ENCODE measurements at places on chromosomes 4 and X.

DNA sequence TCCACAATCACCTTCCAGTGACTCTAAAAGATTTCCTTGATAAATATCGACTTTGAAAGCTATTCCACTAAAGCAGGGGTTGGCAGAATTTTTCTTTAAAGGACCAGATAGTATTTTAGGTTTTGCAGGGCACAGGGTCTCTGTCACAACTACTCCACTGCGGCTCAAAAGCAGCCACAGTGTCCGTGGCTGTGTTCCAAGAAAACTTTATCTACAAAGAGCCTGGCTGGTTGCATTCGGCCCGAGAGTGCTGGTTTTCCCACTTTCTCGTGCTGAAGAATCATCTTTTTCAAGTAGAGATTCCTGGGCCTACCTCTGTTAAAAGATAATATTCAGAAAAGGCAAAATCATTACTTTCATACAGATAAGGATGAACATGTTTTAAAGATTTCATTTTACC lies 55.6 kb downstream of the TSPAN7 start:
- no peak for DNase-seq

- DNase-seq: no peak
These were observed 27.9 kb downstream of the PPARGC1A start for GRCh38 chr4:23861897-23862296.

DNA sequence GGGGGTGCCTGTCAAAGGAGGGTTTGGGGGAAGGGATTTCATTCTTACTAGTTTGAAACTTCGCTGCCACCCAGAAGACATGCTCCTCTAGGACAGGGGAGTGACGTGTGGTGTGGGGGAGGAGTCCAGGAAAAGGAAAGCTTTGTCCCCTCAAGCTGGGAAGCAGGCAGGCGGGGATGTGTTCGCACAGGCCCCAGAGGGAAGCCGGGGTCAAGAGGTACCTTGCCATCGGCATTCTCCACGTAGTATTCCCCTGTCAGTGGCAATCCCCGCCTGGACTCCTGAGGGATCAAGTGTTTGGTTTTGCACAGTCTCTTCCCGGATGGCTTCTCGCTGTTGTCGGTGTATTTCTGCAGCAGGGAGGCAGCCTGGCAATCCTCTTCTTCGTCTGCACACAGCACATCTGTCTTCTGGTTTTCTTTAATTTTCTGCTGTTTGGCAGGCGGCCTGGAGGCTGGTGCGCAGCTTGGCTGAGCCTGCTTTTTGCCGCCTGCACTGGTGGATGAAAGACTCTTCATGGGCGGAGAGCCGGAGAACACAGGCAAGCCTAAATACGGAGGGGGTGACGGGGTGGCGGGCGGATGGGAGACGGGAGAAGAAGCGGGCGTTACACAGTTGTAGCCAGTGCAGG lies 35.1 kb downstream of the BCOR start:
- DNase-seq: no peak

- no peak for DNase-seq
These were observed 126.1 kb downstream of the MGST2 start for GRCh38 chr4:139791681-139792080.

DNA sequence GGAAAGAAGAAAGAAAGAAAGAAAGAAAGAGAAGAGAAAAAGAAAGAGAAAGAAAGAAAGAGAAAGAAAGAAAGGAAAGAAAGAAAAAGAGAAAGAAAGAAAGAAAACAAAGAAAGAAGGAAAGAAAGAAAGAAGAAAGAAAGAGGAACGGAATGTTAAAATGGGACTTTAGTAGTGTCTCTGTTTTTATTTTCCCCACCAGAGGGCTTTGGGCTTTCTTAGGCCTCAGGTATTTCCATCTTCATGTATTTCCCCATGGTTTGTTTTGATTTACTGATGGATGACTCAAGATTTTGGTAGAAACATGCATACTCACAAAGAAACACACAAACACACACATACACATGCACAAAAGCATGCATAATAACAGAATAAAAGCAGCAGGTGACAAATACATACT lies 181.2 kb downstream of the AFF2 start:
- DNase-seq: no peak

- no peak for DNase-seq
These were observed 144.3 kb upstream of the NDST3 start for GRCh38 chr4:117889978-117890377.

DNA sequence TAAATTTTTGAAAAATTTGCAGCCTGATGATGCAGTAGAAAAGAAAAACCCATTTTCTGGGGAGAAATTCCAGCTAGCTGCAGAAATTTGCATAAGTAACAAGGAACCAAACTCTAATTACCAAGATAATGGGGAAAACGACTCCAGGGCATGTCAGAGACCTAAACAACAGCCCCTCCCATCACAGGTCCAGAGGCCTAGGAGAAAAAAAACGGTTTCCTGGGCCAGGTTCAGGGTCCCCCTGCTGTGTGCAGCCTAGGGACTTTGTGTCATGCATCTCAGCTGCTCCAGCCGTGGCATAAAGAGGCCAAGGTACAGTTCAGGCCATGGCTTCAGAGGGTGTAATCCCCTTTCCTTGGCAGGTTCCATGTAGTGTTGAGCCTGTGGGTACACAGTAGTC lies 733.7 kb upstream of the CT83 start:
- DNase-seq: no peak

DNA sequence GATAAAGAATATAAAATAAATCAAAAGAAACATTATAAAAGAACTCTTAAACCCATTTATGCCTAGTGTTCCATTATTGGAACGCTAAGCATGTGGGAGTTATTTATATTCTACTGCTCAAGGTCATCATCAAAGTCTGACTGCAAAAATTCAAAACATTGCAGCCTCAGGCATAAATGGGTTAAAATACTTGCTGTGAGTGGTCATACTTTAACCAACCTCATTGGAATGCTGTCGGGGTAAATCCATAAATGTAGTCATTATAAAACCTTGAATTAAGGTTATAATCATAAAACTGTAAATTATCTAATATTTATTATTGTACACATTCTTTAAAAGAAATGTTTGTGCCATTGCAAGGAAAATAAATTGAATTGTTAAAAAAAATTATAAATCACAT lies 55.0 kb downstream of the RPS6KA6 start:
- DNase-seq: no peak

- no peak for DNase-seq
These were observed 60.8 kb downstream of the PCDH18 start for GRCh38 chr4:137471461-137471860.

DNA sequence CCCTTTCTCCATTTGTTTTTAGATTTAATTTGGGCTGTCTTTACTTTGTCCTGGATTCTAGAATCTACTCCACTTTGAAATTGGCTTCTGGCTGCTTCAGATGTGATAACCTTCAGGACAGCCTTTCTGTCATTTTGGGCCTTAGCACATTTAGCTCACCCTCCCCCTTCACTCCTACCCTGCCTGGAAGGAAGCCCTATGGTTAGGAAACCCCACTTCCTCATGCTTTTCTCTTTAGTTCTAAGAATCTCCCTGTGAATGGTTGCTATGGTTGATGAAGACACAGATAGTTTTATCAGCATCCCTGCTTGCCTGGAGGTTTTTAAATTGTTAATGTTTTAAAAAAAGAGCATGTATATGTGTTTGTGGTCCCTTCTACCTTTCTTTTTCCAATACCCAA lies 100.7 kb upstream of the PTPN13 start:
- DNase-seq: no peak

GRCh38 chrX:78103001-78103622 lies 936 bp upstream of the PGK1 start:
- DNase-seq: no peak

DNA sequence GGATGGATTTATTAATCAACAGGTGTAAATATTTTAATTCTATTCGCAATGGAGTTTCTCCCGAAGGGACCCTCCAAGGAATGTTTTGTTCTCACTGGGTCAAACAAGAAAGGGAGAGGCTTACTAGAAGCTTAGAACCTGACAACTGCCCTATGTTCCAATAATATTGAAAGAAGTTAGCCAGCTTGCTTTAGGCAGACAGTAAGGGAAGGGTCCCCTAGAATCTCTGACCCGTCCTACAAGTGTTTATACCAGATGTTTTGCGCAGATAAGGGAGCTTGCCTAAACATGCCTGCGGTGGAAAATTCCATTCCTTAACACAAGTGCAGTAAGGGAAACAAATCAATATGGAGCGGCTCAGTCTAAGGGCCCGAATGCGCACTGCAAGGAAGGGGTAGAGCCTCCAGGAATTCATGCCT lies 17.7 kb downstream of the IL21 start:
- DNase-seq: no peak

DNA sequence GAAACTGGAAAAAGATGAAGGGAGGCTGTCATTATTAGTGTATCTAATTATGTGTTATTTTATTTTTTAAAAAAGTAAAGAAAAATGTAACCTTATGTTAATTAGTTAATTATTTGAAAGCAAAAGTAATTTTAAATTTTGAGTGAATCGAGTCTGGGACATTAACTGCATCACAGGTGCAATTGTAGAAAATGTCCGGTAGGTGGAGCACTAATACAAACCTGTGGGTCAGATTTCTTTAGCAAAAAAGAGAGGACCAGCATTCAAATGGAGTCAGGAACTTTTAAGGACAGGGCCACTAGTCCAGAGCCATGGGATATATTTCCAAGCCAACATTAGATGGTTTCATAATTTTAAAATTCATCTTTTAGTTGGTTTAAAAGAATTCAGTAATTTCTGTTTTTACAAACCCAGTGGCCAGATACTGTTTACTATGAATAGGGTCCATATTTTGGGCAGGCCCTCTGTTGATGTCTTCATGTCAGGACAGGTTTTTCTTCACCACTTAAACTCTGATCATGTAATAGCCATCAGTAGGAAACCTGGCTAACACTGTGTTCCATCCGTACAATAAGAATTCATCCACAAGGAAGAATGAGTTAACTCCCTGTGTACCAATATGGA lies 27.2 kb downstream of the BST1 start:
- no peak for DNase-seq

DNA sequence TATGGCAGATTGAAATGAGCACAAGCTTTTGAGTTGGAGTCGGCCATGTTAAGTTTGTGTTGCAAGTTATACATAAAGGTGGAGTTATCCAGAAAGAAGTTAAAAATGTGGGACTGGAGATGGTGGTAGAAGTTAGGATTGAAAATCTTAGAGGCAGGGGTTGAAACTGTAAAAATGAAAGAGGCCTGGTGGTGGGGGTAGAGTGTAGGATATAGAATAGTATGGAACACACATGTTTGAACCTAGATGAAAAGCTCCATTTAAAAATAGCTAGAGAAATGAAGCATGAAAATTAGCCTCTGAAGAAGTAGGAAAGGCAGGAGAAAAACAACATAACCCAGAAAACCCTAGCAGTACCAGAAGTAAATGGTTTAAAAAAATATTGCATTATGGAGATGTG lies 131.8 kb upstream of the ENPEP start:
- no peak for DNase-seq

- no peak for DNase-seq
These were observed 37.0 kb upstream of the ZBTB33 start for GRCh38 chrX:120213438-120214265.

DNA sequence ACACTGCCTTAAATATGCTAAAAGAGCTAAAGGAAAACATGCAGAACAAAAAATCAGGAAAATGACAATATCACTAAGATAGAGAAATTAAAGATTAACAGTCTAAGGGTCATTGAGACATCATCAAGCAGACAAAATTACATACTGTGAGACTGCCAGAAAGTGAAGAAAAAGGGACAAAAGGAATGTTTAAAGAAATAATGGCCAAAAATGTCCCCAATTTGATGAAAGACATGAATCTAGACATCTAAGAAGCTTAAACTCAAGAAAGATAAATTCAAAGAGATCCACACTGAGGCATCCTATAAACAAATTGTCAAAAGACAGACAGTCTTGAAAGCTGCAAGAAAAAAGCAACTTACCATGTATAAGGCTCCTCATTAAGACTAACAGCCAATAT lies 63.7 kb downstream of the OPHN1 start:
- no peak for DNase-seq

- DNase-seq: no peak
These were observed 25.4 kb downstream of the FGFBP1 start for GRCh38 chr4:15912961-15913630.

DNA sequence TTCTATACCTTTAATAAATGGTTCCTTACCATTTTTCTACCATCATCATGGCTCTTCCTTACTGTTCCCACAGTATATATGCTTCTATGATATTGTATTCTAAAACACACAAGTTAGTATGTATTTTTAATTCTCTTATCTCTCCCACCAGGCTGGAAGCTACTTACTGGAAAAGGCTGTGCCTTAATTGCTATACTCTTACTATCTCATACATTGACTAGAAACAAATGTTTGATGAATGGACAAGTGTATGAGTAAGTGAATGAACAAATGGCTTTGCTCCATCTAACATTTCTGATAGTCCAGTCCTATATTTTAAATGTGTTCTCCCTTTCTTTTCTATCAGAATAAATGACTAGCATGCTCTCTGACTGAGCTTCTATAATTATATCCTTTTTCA lies 320.8 kb upstream of the RASGEF1B start:
- no peak for DNase-seq

DNA sequence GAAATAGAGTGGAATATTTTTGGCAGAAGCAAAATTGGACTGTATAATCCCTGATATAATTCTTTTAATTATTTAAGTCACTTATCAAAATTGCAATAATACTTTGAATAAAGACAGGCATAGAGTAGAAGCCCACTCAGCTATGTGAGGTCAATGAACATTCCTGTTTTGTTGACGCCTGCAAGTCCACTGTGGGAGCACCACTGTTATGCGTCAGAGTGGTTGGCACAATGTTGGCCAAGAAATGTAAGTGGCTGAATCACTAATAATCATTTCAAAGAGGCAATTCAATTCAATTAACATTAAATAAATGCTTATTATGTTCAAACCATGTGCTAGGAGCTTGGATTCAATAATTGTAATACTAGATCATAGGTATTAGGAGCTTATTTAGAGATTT lies 221.0 kb downstream of the SPCS3 start:
- DNase-seq: no peak

DNA sequence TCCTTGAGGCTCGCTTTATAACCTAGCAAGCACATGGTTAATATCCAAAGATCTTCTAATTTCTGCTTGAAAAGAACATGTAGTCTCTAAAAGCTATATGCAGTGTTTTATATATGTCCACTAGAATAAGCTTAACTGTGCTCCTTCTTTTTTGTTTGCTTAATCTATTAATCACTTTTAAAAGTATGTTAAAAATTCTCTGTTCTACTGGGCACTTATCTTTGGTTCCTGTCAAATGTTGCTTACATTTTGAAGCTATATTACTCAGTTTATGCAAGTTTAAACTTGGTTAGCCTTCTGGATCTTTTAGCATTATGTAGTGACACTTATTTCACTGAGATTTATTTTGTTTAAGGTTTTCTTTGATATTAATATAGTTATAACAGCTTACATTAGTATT lies 32.5 kb downstream of the MAOA start:
- DNase-seq: no peak

DNA sequence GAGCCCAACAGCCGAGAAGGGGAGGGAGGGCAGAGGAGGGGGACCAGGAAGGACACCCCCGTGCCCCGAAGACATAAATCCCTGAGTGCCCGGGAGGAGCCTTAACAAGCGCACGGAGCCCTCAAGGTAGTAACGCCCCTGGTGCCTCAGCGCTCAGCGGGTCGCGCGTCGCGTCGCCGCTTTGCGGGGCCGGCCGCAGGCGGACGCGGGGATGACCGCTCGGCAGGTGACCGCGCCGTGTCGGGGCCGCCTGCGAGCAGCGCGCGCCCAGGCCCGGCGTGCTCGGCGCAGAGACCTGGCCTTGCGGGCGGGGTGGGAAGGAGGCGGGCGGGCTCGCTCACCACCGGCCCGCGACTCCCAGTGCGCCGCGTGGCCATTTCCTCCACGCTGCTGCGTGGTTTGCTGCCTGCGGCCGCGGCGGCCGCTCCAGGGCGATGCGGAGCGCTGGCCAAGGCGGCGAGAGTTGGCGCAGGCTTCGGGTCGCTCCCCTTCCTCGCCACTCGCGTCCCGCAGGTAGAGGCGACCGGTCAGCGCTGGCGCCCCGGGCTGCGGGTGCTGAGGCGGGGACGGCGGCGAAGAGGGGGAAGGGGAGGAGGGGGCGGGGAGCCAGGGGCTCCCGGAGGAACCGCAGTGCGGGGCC lies 632 bp downstream of the CCSER1 start:
- DNase-seq: no peak

Measured in activated gamma-delta T cell (primary cell).